Fibroblast of skin of right biceps (primary cell): ENCODE measurements at places on chromosomes 11 and 22.

DNA sequence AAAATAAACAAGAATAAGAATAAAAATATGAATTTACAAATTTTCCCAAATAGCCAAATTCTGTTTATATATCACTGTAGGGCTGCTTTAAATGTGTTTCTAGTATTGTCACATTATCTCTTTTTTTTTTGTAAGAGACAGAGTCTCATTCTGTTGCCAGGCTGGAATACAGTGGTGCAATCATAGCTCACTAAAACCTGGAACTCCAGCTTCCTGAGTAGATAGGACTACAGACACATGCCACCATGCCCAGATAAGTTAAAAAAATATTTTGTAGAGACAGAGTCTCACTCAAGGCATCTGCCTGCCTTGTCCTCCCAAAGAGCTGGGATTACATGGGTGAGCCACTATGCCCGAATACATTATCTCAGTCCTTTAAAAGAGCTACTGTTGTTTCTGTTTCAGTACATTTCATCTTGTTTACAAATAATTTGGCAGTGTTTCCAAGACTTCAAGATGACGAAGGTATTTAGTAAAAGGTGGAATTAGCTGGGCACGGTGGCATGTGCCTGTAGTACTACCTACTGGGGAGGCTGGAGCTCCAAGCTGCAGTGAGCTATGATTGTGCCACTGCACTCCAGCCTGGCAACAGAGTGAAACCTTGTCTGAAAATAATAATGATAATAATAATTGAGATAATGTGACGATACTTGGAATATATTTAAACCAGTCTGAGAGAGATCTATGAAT, 6.0 kb downstream of the FOLH1 start:
- DNase-seq: no peak

- peak; percentile 63 for DNase-seq
Measured at GRCh38 chr22:36486619-36487384, 5.4 kb upstream of the TXN2 start.

DNA sequence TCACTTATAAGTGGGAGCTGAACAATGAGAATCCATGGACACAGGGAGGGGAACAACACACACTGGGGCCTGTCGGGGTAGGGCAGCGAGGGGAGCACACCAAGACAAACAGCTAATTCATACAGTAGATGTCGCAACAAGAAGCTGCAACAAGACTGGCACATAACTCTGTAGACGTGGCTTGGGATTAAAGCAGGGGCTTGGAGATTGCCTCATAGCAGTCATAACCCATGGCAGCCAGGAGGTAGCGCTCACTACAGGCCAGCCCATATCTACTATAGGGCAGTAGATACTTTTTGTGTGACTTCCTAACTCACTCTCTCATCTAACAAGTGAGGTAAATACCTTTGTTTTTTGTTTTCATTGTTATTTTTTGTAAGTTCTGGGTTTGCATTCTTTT, 1.7 kb upstream of the OR9G4 start:
- no peak for DNase-seq

GRCh38 chr11:126420698-126421256, 65.3 kb downstream of the ST3GAL4 start:
- DNase-seq: no peak

GRCh38 chr11:95702526-95702925, 87.1 kb downstream of the FAM76B start:
- DNase-seq: peak; percentile 93

- DNase-seq: no peak
Measured at GRCh38 chr22:25143156-25144076, 56.2 kb upstream of the CRYBB3 start.

DNA sequence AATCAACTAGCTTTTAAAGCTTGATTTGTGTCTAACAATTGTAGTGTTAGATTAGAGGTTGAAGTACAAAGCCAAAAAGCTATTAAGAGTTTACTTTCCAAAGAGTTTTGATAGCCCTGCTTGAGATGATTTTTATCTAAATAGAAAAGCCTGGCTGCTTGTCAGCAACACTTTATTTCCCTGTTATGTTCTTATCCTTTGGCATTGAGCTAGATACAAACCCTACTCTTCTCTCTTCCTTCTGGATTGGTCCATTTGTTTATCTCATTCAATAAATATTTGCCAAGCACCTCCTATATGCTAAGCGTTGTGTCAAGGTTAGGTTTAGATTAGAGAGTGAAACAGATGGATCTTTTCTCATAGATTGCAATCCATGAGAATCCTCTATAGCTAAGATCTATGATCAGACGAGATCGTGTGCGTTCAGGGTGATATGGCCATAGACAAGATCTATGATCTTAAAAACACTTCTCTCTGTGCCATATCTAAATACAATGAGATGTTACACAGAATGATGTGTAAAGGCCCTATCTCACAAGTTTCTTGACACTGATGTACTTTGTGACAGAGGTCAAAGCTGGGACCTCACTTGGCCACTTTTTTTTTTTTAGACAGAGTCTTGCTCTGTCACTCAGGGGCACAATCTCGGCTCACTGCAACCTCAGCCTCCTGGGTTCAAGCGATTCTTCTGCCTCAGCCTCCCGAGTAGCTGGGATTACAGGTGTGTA, 57.8 kb downstream of the CTNND1 start:
- no peak for DNase-seq

- no peak for DNase-seq
Measured at GRCh38 chr11:133212201-133212600, 320.1 kb downstream of the OPCML start.

DNA sequence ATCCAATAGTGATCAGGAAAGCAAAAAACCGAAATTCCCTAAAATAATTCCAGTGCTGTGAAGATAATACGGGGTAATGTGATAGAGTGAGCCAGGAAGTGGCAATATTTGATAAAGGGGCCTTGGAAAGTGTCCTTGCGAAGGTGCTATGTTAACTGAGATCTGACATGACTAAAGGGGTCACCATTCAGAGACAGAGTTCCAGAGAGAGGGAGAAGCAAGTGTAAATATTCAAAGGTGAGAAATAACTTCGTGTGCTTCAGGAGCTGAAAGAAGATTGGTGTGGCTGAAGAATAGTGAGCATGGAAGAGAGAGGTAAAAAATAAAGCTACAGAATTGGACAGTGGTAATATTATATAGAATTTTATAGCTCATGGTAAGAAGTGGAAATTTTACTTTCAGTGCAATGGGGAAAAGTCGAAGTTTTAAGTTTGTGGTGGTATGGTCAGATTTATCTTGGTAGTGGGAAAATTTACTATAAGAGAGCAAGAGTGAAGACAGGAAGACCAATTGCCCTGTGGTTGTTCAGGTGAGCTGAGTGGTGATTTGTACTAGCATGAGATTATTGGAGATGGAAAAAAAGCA, 164.5 kb downstream of the JRKL start:
- no peak for DNase-seq

DNA sequence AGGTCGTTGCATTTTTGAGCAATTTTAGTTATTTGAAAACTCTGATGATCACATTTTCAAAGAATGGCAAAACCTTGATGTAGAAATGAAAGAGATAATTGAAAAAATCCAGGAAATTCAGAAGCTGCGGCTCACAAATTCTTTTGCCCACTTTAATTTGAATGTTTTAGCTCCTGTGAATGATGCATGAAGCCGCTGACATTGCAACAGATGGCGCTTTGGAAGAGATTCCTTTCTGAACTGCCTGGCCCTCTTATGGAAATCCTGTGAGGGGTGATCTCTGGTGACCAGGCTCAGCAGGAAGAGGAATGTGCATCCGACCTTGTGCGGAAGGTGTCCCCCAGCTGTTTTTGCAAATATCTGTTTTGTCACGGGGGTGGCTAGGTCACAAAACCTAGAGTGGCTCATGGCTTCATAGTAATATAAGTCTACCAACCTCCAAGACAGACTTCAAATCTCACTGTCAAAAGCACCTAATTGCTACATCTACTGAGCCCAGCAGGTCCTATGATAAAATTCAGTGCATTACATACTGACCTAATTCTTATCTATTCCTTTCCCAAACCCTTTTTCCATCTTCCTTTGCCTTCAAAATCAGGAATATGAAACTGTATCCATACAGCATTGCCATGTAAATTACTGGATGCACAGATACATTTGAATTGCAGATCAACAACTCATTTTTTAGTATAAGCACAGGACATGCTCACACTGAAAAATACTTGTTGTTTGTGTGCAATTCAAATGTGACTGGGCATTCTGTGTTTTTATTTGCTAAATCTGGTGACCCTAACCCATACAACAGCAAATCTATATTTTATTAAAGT, 412.7 kb downstream of the ETS1 start:
- DNase-seq: peak; percentile 94

DNA sequence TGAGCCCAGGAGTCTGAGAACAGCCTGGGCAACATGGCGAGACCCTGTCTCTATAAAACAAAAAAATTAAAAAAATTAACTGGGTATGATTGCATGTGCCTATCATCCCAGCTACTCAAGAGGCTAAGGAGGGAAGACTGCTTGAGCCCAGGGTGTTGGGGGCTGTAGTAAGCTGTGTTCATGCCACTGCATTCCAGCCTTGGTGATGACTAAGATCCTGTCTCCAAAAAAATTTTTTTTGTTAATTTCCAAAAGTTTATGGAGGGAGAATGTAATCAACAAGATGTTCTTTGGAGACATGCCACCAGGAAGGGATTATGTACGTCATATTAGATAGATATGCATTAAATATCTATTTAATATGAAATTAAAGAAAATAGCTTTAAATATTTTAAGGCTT, 267.5 kb downstream of the SBF2 start:
- peak; percentile 89 for DNase-seq

- DNase-seq: no peak
Measured at GRCh38 chr11:15228331-15228849, 113.7 kb downstream of the INSC start.

DNA sequence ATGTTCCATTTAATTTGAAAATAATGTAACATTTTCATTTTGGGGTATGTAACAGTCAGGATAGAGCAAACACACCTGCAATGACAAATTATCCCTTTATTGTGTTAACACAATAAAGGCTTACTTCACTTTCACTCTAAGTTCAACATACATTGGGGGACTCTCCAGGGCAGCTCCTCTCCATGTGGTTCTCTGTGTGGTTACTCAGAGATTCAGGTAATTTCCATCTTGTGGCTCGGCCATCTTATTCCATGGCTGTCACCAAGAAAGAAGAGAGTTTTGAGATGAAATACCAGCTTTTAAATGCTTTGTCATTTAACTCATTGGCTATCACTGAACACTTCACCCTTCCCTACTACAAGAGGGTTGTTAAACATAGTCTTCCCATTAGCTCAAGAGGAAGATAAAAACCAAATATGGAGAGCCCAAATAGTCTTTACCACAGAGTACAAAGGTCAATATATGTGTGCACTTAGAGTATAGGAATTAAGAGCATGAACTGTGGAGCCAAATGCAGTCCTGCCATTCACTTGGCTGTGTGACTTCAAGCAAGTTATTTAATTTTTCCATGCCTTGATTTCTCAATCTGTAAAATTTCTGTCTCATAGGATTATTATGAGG, 10.6 kb upstream of the TPH1 start:
- no peak for DNase-seq

DNA sequence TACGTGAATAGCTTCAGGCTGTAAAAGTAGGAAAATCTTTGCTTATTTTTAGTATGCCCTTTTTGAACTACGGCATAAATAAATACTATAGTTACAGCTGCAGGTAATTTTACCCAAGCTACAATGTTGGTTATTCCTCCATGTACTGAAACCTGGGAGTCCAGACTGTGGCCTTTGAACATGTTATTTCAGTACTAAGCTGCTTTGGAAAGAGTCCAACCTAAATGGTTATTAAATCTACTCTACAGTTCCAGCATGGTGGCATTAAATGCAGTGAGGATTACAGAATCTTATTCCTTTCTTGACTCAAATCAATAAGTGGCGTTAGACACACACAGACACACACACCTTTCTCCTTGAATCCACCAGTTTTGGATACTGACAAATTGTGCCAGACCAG, 165.1 kb downstream of the MSANTD4 start:
- DNase-seq: no peak

DNA sequence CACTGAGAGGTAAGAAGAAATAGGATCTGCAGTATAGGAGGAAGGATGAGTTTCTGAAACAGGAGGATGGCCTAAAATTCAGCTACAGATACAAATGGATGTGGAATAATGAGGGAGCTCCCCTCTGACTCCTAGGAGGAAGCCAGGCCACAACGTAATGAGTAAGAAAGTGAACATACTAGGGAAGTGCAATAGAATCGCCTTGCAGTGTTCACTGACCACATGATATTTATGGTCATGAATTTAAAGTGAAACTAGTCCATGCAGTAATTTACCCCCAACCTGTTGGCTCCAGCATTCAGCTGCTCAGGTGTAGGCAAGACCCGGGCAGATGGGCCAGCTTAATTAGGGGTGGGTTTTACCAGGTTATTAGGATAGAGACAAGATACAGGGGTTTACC, 101.7 kb downstream of the DEUP1 start:
- no peak for DNase-seq

- DNase-seq: peak; percentile 62
Measured at GRCh38 chr11:118634431-118635236, 27.2 kb downstream of the PHLDB1 start.

GRCh38 chr11:8459711-8460399, 134.2 kb downstream of the STK33 start:
- no peak for DNase-seq

- peak; percentile 99 for DNase-seq
Measured at GRCh38 chr11:57322256-57323166, 2.2 kb downstream of the TNKS1BP1 start.

DNA sequence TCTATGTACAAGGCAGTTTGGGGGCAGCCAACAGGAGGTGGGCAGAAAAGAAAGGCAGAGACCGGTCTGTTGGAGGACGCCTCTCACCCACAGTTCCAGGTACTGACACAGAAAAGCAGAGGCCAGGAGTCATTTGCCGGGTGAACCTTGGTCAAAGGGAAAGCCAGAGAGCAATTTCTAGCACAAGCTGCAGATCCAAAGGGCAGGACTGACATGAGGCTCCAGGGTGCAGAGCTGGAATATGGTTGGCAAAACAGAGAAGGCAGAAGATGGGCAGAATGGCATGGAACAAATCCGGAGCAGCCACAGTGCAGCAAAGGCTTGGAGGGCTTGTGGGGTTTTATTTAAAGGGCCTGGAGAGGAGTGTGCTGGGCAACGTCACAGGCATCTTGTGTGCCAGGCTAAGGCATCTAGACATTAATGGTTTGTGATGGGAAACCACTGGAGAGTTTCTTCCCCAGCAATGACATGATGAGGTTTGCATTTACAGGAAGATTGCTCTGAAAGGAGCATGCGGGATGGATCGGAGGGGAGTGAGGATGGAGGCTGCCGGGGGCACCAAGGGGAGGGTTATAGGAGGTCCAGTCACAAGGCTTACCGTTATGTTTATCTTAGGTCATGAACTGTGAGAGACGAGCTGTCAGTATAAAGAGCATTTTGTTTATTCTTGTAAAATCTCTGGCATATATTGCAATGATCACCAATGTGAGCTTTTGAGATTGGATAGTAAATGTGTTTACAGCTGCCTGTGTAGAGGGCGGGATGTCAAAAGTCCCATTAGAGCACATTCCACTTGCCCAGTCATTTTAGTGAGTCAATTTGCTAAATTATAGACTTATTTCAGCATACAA, 5.7 kb upstream of the MMP20 start:
- DNase-seq: no peak

GRCh38 chr11:32137263-32137662, 46.4 kb downstream of the RCN1 start:
- DNase-seq: peak; percentile 98
